ENCODE measurements at places on chromosomes 12 and 14. TPM values are rescaled to one million over a fixed set of nuclear protein-coding genes. Genes with fewer than 3 reads are reported as not detected.
A peak's percentile ranks its signal among the peaks of the same experiment; 100 is the strongest.

DNA sequence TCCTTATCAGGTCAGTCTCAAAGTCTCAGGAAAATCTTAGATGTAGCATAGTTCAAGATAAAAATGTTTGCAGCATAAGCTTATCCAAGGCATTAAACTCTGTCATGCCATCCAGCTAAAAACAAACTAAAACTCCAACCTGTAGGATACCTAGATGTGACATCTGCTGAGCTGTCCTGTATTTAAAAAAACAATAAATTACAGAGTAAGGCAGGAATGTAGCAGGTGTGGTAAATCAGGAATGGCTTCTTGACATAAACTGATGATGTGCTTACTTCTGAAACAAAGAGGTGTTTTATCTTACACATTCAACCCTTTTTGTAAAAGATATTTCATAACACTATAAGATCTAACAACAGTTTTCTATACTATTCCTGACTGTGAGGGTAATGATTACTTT lies 30.6 kb upstream of the DLGAP5 start:
- DNase-seq = no peak

DNA sequence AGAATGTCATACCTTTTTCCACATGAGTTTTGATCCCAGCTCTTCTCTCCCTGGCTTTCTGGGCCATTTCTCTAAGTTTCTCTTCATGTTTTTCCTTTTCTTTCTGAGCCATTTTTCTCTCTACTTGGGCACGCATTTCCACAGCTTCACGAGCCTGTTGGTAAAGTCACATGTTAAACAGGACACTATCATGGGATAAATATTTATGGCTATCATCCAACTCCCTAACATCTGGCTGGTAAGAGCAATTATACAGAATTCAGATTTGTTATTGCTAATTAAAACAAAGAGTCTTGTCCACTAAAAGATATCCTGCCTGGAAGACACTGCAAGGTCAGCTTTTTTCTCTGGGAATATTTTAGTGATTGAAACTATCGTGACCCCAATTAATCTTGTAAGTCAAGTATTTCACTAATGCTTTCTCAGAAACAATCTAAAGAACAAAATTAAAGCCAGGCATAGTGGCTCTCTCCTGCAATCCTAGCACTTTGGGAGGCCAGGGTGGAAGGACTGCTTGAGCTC lies 23.1 kb downstream of the SLIRP start:
- no peak for DNase-seq

DNA sequence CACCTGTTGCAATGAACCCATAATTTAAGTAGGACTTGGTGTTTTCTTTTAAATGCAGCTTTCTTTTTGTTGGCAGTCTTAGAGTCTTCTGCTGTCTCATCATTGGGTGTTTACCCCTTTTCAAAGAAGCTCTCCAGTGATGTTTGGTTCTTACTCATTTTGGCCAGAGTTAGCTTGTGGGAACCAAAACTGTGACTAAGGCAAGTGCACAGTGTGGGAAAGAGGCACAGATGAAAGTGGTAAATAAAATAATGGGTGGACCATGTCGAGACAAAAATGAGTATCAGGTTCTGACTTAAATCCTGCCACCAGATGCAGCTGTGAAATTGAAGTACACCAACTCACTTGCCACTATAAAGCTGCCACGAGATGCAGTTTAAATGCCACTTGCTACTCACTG lies 615.4 kb upstream of the MIS18BP1 start:
- DNase-seq = no peak

DNA sequence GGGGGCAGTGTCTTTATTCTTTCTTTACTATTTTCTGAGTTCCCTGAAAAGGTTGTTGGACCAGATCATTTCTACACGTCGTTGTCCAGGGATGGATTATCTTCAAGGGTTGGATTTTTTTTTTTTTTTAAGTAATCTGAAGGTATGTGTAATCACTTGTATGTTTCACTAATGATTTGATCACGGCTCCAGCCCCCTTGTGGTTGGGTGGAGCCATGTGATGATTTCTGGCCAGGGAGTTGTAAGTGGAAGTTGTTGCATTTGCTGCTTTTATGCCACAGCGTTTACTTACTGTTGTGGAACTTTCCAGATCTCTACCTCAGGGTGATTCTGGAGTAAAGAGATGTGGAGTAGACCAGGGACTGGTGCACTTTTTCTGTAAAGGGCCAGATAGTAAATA lies 390.3 kb downstream of the AACS start:
- no peak for DNase-seq

DNA sequence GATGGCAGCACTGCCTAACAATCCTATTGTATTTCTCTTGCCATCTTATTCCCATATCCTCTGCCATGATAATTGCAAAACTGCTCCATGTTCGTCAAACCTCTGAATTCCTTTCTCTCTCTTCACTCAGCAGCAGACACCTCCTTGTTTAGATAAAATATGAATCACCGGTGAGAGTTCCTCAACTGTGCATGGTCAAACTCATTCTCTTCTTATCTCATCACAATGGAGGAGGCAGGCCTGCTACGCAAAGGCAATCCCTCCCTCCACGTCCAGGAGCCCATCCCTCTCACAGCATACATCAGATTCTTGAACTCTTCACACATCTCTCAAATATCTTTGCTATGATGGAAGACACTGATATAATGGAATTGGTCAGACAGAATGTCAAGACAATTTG lies 90.1 kb upstream of the DAAM1 start:
- DNase-seq = peak; percentile 51

GRCh38 chr12:113726254-113726819 lies 239.8 kb downstream of the RBM19 start:
- no peak for DNase-seq

DNA sequence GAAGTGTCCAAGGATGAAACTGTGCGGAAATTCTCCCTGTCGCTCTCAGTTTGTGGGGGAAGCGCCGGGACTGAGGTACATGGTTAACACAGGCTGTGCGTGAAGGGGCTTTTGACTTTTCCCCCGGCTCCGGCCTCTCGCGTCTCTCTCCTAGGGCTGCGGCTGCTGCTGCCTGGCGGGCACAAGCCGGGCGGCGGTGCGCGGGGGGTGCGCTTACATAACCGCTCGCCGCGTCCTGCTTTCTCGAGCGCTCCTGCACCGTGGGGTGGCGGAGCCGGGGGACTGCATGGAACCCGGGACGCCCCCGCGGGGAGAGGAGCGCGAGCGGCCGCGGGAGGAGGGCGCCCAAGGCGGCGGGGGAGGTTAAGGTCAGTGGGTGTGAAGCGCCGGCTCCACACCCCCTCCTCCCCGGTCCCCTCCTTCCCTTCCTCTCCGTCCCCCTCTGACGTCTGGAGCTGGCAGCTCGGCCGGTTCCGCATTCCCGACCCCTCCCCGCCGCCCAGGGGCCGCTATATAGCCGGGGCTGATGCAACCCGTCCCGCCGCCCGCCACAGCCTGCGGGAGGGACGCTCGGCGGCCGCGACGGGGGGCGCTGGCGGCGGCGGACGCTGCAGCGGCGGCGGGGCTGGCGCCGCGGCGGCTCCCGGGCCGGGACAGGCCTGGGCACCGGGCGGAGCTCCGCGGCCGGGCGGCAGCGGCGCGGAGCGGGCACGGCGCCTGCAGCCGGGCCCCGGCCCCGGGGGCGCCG lies at the start of gene JDP2:
TSS of gene JDP2 (plus strand) at position 541 of the 748 bp plus-strand sequence. CDS start 9,899 bp downstream, outside the sequence.
- no peak for DNase-seq

DNA sequence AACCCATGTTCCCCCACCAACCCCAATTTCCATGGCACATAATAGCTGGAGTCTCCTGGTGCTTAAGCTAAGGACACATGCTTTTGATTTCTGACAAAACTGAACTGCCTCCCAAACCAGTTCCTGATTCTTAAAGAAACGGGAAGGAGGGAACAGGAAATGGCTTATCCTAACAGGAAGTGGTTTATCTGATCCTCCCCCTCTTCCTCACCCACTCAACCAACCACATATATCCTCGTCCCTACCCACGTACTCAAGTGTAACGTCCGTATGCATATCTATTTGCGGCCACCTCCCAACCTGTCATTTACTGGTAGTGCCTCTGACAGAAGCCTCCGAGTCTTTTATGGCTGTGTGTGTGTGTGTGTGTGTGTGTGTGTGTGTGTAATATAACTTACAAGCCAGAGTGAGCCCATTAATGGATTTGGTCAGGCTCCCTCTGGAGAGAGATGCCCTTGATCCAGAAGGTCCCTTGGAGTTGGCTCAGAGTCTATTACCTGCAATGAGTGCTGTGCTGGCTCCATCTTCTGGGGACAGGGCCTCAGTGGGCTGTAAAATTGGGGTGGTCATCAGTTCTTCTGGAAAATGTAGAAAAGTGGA lies 7.7 kb downstream of the DAZAP2 start:
- no peak for DNase-seq

DNA sequence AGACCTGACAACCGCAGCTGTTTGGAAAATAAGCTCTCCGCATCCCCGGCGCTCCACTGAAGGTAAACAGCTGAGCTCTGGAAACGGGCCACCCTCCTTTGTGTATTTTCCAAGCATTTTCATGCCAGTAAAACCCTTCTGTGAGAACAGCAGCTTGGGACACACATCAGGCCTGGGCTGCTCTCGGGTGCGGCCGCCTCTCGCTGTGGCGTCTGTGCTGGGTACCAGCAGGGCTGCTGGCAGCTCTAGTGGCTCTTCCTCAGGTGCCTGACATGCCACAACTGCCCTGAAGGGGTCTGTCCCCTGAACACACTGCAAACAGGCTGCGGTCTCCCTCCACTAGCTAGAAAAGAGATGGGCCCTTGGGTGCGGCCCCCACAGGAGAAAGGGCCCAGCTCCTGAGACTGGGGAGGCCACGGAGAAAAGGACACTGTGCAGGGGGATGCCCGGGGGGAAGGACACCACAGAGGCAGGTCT lies 96.3 kb downstream of the ITPK1 start:
- no peak for DNase-seq

DNA sequence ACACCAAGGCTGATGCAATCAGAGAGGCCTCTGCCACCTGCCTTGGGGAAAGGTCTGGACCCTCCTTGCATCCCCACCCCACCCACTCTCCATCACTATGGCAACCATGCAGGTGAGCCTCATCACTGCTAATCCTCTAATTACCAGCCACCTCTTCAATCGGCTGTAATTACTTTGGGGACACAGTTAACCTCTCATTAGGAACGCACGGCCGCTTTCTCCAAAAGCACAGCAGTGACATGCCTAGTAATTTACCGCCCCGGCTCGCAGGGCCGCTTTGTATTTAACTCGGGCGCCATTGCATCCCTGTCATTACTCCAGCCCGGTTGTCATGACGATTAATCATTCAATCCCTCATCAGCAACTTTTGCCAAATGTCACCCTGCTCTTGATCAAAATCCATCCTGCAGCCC lies 36.3 kb upstream of the FAM222A start:
- no peak for DNase-seq

DNA sequence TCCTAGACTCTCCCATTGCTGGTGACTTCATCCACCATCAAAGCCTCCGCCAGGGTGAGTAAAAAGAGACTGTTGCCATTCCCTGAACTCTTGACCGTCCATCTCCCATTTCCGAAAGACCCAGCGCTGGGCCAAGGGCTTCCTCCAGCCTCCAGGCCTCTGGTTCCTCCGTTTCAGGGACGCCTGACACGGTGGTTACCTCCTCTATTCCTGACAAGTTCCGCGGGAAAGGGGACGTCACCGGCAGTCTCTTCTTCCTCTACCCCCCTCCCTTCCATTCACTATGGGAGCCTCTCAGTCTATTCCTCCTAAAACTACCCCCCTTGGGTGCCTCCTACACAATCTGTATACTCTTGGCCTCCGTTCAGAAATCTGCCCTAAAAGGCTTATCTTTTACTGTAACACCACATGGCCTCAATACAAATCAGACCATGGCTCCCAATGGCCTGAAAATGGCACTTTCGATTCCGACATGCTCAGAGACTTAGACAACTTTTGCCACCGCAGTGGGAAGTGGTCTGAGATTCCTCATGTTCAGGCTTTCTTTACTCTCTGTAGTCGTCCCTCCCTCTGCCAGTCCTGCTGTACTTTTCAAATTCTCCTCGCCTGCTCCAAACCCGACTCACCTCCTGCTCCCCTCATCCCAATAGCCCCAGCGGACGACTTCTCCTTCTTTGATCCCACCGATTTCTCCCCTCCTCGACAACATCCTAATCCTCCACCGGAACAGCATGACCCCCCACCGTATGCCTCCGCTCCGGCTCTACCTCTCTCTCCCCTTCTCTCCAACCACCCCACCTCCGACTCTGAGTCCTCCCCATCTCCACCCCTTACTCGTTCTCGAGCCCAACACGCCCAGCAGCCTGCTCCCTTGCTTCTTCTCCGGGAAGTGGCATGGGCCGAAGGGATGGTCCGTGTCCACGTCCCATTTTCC lies 70.4 kb downstream of the MOK start:
- DNase-seq = no peak

DNA sequence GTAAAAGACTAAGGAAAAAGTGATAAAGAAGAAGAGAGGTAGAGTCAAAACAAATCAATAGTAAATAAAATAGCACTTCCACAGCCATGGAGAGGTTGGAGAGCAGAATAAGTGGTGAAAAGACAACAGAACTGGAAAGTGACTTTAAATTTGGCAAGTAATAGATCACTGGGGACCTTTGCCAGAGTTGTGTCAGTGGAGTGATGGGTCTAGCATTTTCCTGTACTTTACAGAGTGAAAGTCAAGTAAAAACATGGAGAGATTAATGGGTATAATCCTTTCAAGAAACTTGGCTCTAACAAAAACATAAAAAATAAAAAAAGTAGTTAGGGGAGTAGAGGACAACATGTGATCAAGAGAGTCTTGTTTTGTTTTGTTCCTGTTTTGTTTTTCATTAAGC lies 502.2 kb upstream of the RPL10L start:
- no peak for DNase-seq

GRCh38 chr12:75489613-75490210 lies 9.2 kb downstream of the GLIPR1 start:
- no peak for DNase-seq

GRCh38 chr12:65875640-65876071 lies 51.4 kb downstream of the HMGA2 start:
- DNase-seq = no peak

DNA sequence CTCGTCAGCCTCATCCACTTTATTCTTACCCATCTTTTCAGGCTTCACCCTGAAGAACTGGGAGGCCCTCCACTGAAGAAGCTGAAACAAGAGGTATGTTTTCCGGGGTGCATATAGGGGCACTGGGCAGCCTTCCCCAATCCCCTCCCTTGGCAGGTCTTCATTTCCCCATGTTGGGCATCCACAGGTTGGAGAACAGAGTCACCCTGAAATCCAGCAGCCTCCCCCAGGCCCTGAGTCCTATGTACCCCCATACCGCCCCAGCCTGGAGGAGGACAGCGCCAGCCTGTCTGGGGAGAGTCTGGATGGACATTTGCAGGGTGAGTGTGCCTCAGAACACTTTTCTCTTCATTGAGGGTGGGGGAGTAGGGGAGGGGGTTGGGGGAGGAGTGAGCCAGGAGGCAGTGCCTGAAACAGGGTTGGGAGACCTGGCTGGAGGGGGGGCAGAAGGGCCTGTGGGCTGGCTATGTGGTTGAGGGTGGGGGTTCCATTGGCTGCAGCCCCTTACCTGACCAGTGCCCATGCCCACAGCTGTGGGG lies 4.0 kb downstream of the NAB2 start:
- DNase-seq = no peak

- no peak for DNase-seq
These were observed 135.0 kb downstream of the ADAMTS20 start for GRCh38 chr12:43416981-43417380.

GRCh38 chr14:106459971-106460730 lies 933.8 kb downstream of the TMEM121 start:
- no peak for DNase-seq

Gene LRR1
- 7.5 TPM for total RNA-seq

Gene FGD4
- 11.0 TPM for total RNA-seq

Gene TMEM132D
- total RNA-seq = 7.1 TPM

Measured in kidney epithelial cell (primary cell).